ENCODE measurements at places on chromosomes 16 and 17.
A peak's percentile ranks its signal among the peaks of the same experiment; 100 is the strongest.

DNA sequence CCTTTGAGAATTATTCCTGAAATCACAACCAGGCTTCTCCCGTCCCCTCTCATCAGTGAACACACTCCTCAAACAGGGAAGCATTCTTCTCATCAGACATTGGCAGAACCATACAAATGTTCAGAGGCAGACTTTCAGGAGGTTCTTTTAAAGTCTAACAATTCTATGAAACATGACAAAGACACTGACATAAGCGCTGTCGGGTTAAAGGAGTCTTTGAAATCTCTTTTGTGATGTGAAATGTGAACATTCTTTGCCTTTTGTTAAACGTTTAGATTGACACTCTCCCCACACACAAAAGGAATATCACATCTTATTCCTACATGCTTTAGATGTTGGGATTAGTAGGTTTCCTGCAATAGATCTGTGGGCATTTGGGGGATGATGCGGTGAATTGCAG, 63.9 kb downstream of the NETO2 start:
- DNase-seq: no peak
- H3K27me3 ChIP-seq: no peaks in the 10 kb centered on the region
- H3K4me3 ChIP-seq: no peak overlapping the region
- H3K4me1 ChIP-seq: no peaks in the 10 kb centered on the region
- H3K36me3 ChIP-seq: peaks cover 14% of the 10 kb centered on the region

GRCh38 chr17:79057737-79058385, 16.8 kb upstream of the ENGASE start:
- no peaks in the 10 kb centered on the region for H3K36me3 ChIP-seq
- H3K4me3 ChIP-seq: no peak overlapping the region
- no peak overlapping the region for H3K27ac ChIP-seq

GRCh38 chr17:83179374-83179773, 100.0 kb downstream of the METRNL start:
- H3K27ac ChIP-seq: no peak overlapping the region
- no peak overlapping the region for H3K4me3 ChIP-seq
- no peaks in the 10 kb centered on the region for H3K36me3 ChIP-seq
- no peaks in the 10 kb centered on the region for H3K4me1 ChIP-seq
- no peaks in the 10 kb centered on the region for H3K27me3 ChIP-seq

DNA sequence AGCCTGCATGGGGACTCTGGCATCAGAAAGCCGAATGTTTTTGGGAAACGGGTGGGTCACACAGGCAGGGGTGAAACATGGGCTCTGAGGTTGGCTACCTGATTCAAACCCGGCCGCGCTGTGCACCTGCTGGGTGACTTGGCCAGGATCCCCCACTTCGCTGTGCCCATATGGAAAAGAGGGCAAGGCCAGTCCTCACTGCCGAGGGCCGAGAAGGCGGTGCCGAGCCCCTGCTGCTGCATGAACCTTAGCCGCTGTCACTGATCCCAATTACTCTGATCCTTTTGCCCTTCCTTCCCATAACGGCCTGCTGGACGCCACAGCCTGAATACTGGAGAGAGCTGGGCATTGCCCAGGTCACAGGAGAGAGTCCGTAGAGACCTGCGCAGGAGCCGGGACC, 17.7 kb downstream of the KDM8 start:
- H3K4me3 ChIP-seq: no peak overlapping the region
- H3K4me1 ChIP-seq: peaks cover 10% of the 10 kb centered on the region
- no peaks in the 10 kb centered on the region for H3K27me3 ChIP-seq

GRCh38 chr16:29745853-29746345, at the start of gene C16orf54:
Gene C16orf54, minus strand, starts transcription at chr16:29745990. Its CDS starts 1,039 bp downstream, at chr16:29744951.
- H3K4me1 ChIP-seq: peaks cover 70% of the 10 kb centered on the region
- peak; percentile 85 for DNase-seq
- peaks cover 43% of the 10 kb centered on the region for H3K36me3 ChIP-seq
- peak within 1 kb of the TSS; percentile 87 for H3K4me3 ChIP-seq
- H3K27ac ChIP-seq: peak within 1 kb of the TSS; percentile 97

DNA sequence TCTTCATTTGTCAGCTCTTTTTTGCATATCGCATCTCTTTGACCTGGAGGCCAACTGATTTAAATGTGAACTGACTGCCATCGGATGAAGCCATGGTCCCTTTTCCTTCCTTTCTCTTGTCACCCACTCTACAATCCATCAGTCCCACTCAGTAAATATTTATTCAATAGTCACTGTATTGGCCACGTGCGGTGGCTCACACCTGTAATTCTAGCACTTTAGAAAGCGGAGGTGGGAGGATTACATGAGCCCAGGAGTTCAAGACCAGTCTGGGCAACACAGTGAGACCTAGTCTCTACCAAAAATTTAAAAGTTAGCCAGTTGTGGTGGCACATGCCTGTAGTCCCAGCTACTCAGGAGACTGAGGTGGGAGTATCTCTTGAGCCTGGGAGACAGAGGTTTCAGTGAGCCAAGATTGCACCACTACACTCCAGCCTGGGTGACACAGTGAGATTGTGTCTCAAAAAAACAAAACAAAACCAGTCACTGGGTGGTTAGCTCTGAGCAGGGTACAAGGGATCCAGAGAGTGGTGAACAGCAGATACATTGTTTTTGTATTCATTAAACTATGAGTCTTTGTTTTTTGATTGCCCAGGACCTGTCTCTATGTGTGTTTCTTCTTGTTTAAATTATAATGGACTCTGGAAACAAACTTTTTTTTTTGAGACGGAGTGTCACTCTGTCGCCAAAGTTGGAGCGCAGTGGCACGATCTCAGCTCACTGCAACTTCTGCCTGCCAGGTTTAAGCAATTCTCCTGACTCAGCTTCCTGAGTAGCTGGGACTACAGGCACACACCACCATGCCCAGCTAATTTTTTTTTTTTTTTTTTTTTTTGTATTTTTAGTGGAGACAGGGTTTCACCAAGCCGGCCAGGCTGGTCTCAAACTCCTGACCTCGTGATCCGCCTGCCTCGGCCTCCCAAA, 6.9 kb downstream of the PHAF1 start:
- no peak overlapping the region for H3K4me3 ChIP-seq
- peaks cover 68% of the 10 kb centered on the region for H3K36me3 ChIP-seq

DNA sequence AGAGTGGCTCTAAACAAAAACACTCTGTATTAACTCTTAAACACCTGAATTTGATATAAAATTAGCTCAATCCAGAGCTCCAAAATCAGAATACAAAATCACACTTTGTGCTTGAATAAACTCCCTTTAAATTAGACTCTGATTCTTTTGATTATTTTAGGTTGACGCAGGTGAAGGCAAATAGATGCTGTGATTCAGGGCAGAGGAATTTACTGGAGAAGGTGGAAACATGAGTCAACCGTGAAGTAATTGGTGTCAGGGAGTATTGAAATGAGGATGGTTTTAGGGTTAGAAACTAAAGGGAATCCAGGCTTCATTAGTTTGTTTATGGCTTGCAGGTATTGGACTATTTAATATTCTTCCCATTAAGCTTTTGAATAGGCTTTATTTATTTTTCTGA, 37.1 kb upstream of the TEKT1 start:
- no peak overlapping the region for H3K4me3 ChIP-seq
- no peaks in the 10 kb centered on the region for H3K4me1 ChIP-seq

GRCh38 chr17:9218911-9219310, 197.6 kb downstream of the NTN1 start:
- no peak overlapping the region for H3K27ac ChIP-seq
- H3K36me3 ChIP-seq: peaks cover 7% of the 10 kb centered on the region
- peaks cover 6% of the 10 kb centered on the region for H3K27me3 ChIP-seq
- no peaks in the 10 kb centered on the region for H3K4me1 ChIP-seq
- no peak for DNase-seq
- no peak overlapping the region for H3K4me3 ChIP-seq
